HT1080 (cell line): ENCODE measurements at places on chromosomes 4 and X.

DNA sequence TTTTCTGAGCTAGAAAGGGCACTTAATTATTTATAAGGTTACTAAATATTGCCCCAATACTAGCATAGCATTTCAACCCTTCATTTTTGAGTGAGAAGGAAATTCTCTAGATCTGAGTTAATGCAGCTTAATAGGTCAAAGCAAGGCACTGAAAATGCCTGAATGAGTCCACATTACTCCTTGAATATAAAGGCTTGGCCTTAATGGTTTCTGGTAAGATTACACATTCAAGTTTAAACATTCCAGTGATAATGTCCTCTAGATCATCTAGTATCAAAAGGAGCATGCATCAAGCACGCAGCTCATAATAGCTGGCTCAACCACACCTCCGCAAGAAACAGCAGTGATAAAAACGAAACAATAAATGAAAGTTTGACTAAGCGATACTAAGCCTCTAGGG lies 87.5 kb downstream of the SPANXN3 start:
- no peak for DNase-seq

DNA sequence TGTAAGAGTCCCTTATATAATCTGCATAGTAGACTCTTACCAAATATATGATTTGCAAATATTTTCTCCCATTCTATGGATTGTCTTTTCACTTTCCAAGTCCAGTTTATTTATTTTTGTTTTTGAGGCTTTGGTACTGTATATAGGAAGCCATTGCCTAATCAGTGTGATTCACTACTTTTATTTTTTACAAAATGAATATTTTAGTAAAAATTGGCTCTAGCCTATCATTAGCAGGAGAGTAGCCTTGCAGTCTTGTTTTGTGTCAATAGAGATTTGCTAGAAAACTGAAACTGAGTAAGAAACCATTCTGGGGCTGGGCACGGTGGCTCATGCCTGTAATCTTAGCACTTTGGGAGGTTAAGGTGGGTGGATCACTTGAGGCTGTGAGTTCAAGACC lies 199.9 kb upstream of the MAB21L2 start:
- no peak for DNase-seq

DNA sequence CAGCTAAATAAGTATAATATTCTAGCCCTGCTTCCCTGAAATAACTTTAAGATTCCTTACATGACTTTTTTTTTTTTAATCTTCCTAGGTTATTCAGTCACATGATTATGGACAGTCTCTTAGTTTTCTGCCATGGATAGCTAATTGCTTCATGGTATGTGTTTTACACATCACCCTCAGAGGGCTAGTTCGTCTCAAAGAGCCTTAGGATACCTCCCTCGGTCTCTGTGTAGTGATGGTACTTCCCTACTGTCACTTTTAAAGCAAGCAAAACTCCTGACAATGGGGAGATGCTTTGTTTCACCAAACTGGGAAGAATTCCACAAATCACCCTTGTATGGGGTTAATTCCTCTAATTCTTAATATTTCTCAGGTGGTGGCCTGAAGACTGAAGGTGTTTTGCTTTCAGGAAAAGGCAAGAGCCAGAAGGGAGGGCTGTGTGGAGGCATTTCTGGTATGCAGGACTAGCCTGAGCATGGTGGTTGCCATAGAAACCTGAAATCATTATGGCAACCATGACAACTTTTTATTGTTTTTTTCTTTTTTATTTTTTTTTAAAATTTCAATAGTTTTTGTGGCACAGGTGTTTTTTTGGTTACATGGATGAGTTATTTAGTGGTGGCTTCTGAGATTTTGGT lies 70.4 kb downstream of the BEX3 start:
- no peak for DNase-seq

DNA sequence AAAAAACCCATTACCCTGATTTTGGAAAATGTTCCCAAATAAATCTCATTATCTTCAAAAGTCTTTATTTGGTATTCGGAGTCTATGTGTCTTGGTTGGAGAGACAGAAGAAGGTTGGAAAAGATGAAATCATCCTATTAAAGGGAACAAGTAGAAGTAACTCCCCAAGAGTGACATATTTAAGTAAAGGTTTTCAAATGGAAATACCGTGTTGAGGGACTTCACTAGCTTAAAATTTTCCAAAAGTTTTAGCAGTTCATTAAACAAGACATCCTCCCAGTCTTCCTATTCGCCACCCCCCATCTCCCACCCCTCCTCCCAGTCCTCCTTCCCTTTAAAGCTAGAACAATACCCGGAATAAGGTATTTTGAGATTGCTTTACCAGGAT lies 62.7 kb upstream of the CCDC160 start:
- no peak for DNase-seq

DNA sequence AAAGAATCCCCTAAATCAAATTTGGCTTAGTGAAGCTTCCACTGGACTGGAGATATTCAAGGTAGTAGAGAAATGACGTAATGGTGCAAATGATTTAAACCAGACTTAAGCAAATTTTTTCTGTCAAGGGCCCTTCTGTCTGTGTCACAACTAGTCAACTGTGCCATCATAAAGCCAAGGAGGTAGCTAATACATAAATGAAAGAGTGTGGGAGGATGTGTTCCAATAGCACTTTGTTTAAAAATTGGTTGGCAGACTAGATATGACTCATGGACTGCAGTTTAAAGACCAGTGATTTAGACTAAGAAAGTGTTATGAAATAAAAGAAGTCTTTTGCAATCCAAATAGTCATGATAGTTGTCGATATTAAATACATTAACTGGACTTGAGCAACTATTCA lies 24.3 kb upstream of the TEX13C start:
- DNase-seq: peak; percentile 42

DNA sequence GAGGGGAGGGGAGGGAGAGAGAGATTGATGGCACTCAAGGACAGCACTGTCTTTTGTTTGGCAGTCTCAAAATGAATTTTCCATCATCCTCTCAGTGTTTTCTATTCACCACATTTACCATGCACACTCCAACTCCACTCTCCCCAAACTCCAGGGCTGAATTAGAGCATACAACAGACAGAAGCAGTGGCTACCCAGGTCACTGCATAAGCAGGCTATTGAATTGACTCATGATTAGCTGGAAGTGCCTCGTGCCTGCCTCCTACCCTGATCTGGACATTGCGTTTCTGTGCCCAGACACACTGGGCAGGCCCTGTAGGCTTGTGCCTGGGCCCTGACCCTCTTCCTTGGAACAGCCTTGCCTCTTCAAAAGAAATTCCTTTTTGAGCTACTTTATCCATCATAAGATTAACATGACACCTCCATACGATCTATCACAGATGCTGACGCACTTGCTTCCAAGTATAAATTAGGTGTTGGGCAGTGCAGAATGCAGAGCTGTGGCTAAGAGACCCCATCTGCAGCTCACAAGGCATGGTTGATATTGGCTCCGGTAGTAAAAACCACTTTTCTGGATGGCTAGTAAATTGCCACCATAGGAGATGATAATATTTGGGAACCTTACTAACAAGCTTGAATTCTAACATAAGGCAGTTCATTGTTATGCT lies 752.9 kb downstream of the RPA4 start:
- DNase-seq: no peak

- DNase-seq: no peak
These were observed 226.4 kb upstream of the CASK start for GRCh38 chrX:42149765-42150164.

GRCh38 chr4:77157859-77158486 lies 966 bp downstream of the CCNG2 start:
- peak; percentile 84 for DNase-seq

DNA sequence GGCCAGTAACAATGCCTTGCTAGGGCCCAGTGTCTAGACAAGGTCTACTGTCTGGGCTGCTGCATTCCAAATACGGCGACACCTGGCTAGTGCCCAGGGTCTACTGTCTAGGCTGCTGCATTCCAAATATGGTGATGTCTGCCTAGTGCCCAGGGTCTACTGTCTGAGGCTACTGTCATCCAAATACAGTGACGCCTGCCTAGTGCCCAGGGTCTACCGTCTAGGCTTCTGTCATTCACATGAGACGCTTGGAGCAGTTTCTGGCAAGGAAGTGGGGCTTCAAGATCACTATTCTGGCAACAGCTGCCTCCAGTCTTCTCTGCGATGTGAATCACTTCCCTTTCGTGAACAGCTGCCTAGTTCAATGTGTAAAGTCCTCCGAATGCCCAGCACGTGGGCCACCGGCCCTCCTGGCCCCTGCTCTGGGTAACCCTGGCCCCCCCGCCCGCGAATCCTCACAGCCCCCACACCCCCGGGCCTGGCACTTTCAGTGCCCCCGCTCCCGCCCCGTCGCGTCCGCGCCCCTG lies 12.7 kb downstream of the ACOX3 start:
- peak; percentile 37 for DNase-seq

- DNase-seq: no peak
These were observed 98.4 kb upstream of the ACSL4 start for GRCh38 chrX:109831326-109831985.

DNA sequence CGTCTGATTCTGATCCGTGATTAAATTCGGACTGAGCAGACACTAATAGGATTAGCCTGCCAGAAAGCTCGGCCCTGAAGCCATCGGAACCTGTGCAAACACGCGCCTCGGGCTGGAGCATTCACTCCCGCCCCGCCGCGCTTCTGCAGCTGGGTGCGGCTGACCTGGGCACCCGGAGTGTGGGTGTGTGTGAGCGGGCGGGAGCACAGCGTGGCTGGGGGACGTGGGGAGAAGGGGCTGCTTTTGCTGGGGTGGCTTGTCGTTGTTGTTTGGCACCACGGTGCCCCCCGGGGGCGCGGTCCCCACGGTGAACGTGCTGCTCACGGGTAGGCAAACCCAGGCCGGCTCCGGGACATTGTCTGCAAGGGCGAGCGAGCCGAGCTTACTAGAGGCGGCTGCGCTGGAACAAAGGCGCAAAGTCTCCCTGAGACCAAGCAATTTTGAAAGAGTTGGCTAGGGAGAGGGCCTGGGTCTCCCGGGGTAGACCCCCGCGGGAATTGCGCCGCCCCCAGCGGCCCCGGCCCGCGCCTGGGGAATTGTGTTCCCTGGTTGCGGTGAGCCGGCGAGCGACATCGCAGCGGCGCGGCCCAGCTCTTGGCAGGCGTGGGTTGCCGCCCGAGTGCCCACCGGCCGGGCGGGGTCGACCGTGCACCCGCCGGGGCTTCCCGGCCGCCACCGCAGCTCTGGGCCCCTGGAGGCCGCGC lies 1.4 kb downstream of the MAMLD1 start:
- DNase-seq: no peak

DNA sequence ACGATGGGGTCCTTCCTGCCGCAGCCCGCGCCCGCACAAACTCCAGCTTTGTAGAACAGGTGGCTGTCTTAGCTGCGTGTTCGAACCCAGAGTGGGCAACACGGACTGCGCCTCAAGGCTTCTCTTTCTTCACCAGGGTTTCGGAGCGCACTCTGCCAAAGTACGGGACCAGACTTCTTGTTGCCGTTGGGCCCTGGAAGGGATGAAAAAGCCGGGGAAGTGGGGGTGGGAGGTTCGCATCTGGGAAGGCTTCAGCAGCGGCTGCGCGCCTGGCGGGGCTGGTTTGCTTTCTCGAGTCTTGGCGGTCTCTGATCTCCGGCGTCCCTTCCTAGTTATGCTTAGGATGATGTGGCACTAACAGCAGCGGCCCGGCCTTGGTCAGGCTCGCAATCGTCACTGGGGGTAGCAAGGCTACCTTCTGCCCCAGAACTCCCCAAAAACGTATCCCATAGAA lies 673 bp downstream of the PARM1 start:
- no peak for DNase-seq
